ENCODE measurements at places on chromosomes 5 and 9.

DNA sequence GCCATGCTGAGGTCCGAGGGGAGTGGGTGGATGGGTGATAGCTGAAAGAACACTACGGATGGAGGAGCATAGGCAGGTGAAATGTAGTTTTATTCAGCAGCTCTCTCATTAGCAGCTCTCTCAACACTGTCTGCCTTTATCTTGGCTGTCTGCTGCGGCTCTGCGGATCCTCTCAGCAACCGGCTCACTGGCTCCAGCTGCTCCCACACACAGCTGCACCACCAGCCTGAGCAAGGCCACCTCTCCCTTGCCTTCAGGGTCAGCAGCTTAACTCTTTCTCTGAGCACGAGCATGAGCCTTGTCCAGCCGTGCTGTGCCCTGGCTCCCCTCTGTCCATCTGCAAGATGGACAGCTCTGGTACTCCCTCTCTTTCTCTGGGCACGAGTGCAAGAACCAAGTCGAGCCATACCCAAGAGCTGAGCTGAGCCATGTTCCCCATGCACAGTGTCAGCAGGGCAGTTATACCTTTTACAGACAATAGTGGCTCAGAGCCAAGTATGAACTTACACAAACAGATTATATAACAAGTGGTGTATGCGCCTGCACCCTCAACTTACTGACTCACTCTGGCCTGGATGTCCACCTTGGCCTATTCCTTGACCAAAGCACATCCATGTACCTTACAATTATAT is 108.5 kb downstream of the MACIR start:
- no peak for DNase-seq

GRCh38 chr5:36607114-36607571 is 737 bp downstream of the SLC1A3 start:
- no peak for DNase-seq

GRCh38 chr5:159330131-159330800 is at the start of gene IL12B:
Gene IL12B (minus strand): TSS chr5:159330487. CDS start chr5:159326782, 3,705 bp downstream.
- DNase-seq: no peak

DNA sequence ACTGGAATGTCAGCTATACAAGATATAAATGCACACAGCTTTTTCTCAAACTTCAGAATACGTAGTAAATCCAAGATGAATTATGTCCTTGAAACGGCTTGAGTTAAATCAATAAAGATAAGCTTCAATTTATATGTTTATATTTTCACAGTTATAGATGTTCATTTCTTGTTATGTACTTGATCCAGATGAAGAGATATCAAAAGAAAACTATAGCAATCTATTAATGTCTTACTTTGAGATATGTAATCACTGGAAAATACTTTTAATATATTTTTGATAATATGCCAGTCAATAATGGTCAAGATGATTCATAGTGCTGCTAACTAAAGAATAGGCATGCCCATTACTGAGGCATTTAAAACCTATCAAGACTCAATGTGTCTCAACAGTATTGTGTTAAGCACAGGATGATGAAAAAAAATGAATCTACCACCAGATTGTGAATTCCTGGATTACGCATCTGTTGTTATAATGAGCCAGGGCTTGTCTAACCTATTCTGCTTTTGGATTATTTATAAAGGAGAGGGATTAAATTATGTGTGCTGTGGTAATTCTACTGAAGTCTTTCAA is 372.6 kb upstream of the PRR16 start:
- no peak for DNase-seq

DNA sequence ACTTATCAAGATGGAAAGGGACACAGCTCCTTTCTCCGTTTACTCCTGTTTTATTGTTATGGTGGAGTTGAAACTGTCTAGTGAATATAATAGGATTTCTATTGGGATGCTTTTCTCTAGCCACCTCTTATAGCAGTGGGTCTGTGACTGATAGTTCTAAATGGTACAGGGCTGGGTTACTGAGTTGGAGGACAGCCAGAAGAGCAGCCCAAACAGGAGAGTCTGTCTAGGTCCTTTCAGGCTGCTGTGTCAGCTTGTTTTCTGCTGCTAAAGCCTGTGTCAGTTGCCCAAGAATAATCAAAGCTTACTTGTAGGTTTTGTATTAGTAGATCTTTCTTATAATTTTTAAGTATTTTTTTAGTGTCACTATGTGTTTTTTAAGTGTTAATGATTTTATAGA is 356.0 kb upstream of the SEMA6A start:
- DNase-seq: no peak

DNA sequence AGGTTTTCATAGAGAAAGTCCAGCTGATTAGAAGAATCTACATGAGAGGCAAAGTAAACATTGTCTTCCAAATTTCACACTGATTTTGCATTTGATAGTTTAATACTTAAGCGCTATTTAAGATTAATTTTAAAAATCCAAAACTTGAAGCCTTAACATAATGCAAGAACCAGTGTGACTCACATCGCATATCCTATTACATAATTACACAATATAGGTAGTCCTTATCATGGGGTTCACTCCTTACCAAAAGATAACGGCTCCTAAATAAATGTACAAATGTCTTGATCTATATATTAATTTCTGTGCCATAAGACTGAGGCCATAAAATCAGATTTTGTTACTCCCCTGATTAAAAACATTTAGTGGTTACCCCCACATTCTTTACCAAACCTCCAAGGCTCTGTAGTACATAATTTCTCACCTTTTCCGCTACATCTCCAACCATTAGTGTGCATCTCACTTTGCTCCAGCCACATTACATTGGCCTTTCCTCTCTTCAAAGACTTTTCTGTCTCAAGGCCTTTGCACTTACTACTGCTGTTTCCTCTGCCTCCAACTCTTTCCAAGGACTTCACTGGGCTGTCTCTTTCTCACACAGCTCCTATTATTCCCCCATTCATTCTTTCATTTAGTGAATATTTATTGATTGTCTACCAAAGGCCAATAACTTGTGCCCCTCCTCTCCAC is 1.0 kb downstream of the RIOK2 start:
- DNase-seq: no peak

DNA sequence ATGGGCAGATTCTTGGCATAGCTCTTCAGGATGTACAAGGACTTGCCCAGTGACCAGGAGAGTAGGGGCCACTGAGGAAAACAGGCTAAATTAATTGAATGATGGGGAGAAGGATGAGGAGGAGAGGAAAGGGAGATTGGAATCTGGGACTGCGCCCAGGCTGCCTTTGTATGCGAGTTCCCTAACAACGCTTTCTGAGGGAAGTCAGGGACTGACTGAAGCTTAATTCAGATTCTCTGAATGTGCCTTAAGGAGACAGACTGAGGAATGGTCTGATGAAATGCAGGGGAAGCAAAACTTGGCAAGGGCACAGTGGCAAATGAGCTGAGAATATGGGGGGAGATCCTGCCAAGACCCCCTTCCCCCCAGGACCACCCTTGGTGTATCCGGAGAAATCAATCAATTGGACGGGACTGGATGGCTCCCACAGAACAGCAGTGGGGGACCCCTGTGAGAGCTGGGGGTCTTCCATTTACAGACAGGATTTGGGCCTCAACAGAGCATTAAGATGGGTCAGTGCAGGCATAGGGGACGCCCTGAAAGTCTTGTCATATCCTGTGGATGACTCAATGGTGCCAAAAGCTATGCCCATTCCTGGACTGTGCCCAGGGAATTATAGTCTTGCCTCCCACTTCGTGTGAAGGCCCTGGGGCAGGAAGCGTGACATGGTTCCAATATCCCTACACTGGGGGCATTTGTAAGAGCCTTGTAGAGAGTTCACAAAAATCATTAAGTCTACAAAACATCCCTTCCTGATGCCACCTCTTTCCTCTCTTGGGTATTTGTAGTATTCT is 215.5 kb upstream of the TNC start:
- DNase-seq: no peak
